ENCODE measurements at places on chromosomes 5 and 9. TPM values are rescaled to one million over a fixed set of nuclear protein-coding genes. Genes with fewer than 3 reads are reported as not detected.

Gene NXNL2
- total RNA-seq, result 0.78 TPM

DNA sequence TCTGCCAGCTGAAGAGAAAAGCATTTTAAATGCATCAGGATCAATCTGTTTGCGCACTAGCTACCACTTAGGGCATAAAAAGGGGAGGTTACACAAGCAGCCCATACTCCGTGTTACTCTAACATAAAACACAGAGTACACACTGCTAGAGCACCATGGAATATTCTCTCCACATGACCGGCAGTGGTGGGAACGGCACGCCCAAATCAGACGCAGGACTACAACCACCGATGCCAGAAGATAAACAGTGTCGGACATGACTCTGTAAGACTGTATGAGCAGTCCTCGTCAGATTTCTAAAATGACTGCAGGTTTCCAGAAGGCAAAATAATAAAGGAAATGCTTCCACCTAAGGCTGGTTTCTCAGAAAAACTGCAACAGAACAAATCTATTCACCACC, 40.0 kb downstream of the CDK5RAP2 start:
- DNase-seq, result no peak

Gene FGF10
- 0.47 TPM for total RNA-seq

GRCh38 chr5:40738502-40738901, 17.3 kb downstream of the TTC33 start:
- no peak for DNase-seq

DNA sequence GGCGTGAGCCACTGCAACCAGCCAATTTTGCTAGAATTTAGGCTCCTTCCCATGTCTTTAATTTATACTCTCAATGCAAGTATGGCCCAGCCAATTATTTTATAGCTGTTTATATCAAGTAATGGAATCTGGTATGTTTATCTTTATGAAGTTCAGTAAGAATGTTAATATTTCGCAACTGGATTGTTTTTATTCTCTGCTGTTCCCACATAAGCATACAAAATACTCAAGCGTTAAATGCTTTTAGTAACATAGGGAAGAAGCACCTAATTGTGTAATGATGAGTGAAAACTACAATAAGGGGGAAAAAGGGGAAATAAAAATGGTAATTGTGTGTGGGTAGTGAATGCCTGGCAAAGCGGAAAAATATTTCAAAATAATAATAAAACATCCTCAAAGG, 21.3 kb downstream of the PWWP2A start:
- no peak for DNase-seq

Gene ARHGEF28
- 6.7 TPM for total RNA-seq

Gene ADAMTS16
- 0.62 TPM for total RNA-seq

Gene NR5A1
- under 0.01 TPM for total RNA-seq

GRCh38 chr5:149646564-149646963, 65.3 kb downstream of the ARHGEF37 start:
- DNase-seq, result no peak

Gene CARTPT
- total RNA-seq, result not detected

Gene ARSI
- total RNA-seq, result 0.31 TPM

Gene HTR4
- total RNA-seq, result 0.16 TPM

- no peak for DNase-seq
Measured at GRCh38 chr9:114836769-114837168, 30.9 kb upstream of the TNFSF15 start.

Gene OBP2B
- not detected for total RNA-seq

DNA sequence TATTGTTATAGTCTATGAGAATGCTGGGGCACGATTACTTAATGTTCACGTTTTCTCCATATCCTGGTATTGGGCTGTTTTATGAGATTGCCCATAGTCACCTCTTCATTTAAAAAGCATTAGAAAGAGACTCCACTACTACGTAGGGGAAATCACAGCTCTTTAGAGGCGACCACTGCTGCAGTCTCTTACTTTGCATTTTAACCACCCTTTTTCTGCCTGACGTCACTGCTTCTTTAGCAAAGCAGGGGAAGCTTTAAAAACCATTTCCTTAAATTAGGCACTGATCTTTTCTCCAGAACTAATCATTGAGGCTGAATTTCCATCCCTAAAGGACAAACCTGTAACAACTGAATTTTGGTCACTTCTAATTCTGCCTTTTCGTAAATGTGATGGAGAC, 38.9 kb downstream of the ZNF608 start:
- DNase-seq, result no peak

DNA sequence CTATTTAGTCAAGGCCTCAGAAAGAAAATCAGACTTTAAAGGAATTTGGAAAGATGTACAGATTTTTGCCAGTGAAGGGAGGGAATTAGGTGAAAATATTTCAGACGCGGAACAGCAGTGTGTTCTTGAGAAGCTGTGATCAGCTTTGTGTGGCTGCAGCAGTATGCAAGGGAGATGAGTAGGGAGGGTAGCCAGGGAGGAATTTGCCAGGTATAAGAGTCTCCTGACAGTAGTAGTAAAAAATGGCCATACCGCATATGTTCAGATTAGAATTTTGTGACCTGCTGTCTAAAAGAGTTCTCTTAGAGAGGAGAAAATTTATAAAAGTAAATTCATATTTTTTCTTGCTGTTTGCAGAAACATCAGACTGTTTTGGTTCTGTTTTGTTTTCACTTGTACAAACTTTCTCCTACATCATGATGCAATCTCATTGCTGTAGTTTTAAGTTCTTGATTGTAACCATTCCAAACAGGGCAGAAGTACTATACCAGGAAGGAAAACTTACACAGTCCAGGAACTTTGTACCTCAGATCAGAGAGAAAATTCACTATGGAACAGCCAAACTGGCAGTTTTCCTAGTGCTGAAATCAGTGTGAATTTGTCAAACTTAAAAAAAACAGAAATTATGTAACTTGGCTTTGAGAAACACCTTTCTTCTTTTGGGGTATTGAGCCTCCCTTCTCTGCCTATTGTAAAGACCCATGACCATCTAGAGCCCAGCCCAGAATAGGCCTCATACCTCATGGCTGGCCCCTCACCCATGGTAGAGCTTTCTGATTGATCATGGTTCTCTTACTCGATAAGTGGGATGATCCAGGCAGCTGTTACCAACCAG, 78.4 kb upstream of the NR3C1 start:
- no peak for DNase-seq

Gene LMNB1
- total RNA-seq, result 76.7 TPM

DNA sequence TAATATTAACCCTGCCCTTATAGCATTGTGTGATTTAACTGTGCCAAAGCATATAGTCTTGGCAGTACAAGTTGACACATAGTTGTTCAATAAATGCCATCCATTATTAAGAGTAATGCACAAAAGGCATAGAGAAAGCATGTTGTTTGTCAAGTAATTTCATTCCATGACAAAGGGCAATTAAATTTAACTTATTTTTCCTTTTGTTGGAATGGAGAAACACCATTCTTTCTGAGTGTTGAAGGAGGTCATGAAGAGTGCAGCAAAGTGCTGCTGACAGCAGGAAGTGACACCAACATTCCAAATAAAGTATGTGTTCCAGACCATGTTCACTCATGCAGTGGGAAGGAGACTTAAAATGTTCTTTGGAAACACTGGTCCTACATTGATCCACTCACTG, 29.1 kb downstream of the ANKDD1B start:
- DNase-seq, result no peak

Gene SV2C
- total RNA-seq, result 1.7 TPM

- DNase-seq, result no peak
Measured at GRCh38 chr5:159402311-159402710, 72.0 kb upstream of the IL12B start.

DNA sequence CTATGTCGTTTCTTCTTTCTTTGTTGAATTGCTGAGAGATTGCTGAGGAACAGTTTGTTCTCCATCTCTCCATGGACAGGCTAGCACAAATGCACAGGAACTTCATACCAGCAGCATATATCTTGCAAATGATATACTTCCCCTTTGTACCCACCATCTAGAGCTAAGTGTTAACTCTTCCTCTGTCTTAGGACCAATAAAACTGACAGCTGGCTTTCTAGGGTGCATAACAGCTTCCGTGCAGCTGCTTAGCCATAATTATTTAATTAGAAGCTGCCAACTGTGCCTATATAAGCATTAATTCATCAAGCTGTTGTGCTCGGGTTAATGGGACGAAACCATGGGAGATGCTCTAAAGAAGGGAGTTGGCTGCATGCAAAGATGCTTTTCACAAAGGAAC, 38.7 kb downstream of the KCTD16 start:
- no peak for DNase-seq

Gene SOX30
- total RNA-seq, result not detected

Gene EIF4E1B
- total RNA-seq, result not detected

Measured in occipital lobe (tissue), 3 donors.